SJCRH30 (cell line): ENCODE measurements at places on chromosomes 11 and 22. TPM values are rescaled to one million over a fixed set of nuclear protein-coding genes. Genes with fewer than 3 reads are reported as not detected.

SCGB1C1 gene
- total RNA-seq, result not detected in 2 replicates

RASL10A gene
- total RNA-seq, result 4.1 and 4.3 TPM in 2 replicates

CLMP gene
- 16.1 and 17.3 TPM in 2 replicates for total RNA-seq

ACRV1 gene
- total RNA-seq, result 0.08 and 0.14 TPM in 2 replicates

SCGB1D4 gene
- not detected in 2 replicates for total RNA-seq

OR52H1 gene
- total RNA-seq, result not detected in 2 replicates

SLCO2B1 gene
- 0.20 and 0.73 TPM in 2 replicates for total RNA-seq

OR4A47 gene
- total RNA-seq, result not detected in 2 replicates

DNA sequence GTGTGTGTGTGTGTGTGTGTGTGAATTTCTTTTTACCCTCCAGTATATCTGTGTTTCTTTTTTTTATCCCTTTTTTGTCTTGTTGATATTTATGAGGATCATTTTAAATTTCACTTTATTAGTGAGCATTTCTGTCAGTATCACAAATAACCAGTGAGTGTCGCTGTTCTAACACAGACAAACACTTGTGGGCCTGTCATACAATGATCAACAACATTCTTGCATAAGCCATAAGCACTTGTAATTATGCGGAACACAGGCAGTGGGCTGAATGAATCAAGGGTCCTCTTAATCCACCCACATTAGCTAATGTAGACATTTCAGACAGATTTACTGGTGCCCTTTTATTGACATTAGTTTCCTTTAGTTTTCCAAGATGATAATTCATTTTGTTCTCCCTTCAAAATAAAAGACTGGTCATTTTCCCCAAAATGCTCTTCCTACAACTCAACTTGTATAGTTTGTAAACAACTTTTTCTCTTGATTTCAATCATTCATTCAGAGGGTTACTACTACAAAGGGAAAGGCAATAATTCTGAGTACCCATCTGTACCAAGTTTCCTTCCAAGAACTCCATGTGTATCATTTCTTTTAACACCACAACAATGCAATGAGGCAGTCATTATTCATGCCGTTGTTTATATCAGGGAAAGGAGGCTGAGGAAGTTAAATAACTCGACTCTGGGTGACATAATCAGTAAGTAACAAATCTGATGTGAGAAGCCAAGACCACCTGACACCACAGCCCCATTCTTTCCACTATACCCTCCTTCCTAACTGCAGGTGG is 34.5 kb upstream of the ANO3 start:
- H3K27ac ChIP-seq, result no peak overlapping the region
- no peaks in the 10 kb centered on the region for H3K36me3 ChIP-seq
- H3K27me3 ChIP-seq, result no peaks in the 10 kb centered on the region
- peak; percentile 23 for DNase-seq

DNA sequence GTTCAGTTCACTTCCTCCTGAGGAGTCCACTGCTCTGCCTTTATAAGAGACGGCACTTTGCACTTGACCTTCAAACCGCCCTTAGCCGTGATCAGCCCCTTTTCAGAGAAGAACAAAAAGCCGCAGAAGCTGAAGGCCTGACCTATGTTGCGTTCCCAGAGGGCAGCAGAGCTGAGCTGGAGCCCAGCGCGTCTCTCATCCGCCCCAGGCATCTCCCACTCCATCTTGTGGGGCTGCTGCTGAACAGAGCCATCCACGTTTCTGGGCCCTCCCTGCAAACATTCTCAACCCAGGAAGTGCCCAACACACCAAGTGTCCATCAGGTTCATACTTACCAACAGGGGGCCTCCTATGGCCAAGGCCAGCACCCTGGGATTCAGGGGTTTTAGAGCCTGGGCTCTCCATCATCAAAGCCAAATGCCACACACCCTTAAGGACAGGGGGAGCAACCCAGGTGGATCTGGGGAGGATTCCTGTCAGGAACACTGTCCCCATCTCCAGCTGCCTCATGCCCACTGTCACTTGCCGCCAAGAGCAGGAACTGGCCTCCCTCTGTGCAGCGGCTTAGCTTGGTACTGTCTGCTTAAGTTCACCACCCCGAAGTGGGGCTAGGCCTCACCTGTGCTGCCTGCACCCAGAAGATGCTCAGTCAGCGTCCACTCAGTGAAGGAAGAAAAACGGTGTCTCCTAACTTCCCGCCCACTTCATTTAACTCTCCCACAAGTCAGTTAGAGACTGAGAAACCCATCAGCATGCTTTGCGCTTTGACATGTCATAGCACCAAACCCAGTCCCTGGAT is 16.0 kb upstream of the EFCAB6 start:
- peaks cover 14% of the 10 kb centered on the region for H3K27me3 ChIP-seq
- H3K27ac ChIP-seq, result no peak overlapping the region
- H3K4me1 ChIP-seq, result no peaks in the 10 kb centered on the region
- H3K36me3 ChIP-seq, result no peaks in the 10 kb centered on the region

DNA sequence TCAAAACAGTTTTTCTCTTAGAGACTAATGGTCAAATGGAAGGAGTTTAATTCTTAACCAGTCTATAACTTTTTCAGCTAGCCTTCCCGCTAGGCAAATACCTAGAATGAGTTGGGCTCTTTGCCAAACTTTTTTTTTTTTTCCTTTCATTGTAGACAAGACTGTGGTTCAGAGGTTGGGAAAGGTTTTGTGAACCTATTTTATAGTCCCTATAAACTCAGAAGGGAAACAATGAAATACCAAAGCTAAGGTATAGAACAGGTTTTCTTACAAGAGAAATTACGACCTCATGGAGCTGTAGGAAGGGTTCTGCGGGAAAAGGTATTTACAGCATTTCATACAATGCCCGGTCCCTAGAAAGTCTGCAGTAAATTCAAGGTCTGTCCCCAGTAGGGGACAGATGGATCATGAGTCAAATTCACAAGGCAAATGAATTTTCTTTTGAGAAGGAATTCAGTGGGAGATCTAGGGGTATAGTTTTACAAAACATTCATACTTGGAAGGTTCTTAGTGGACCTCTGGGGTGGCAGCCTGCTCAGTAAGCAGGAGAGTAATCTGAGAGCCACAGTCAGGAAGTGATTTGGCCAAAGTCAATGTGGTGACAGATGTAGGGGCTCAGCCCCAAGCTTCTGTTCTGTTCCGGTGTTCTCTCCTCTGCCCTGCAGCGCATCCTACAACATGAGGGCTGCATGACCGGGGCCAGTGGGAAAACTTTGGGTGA is 146.8 kb downstream of the DBX1 start:
- peaks cover 62% of the 10 kb centered on the region for H3K4me1 ChIP-seq
- H3K27ac ChIP-seq, result peak overlapping the region; percentile 73
- H3K36me3 ChIP-seq, result no peaks in the 10 kb centered on the region
- peak; percentile 80 for DNase-seq

DNA sequence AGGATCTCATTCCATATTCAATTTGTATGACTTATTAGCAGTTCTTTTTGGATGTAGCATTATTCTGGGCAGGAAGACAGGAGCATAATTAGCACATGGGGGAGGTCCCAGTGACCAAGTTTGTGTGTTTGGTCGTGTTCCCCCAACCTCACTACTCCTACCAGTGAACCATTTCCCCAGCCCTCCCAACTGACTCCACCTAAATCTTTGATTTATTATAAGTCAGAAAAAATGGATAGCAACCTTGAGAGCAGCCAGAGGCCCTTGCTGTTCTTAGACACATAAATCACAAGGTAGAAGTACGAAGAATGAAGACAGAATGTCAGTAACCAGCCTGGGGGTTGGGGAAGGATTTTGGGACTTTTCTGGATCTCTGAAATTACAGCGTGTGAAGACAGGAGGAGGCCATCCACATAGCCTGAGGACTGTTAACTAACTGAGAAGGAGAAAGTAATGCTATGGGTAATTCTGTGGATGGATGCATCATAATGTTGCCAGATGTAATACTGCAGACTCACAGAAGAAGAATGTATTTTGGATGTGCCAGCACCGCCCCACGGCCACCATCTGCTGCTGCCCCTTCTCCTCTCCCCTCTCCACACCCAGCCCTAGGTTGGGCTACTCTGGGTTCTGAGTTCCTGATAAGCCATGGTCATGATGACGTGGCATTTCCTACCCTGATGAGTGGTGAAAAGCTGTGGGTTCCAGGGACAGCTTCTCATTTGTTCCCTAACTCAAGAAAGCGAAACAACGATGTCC is 124.3 kb upstream of the TTC12 start:
- H3K27me3 ChIP-seq, result no peaks in the 10 kb centered on the region
- no peak overlapping the region for H3K27ac ChIP-seq
- H3K4me1 ChIP-seq, result peaks cover 15% of the 10 kb centered on the region
- DNase-seq, result no peak
- H3K4me3 ChIP-seq, result no peak overlapping the region
- H3K36me3 ChIP-seq, result no peaks in the 10 kb centered on the region

- H3K4me1 ChIP-seq, result no peaks in the 10 kb centered on the region
- no peaks in the 10 kb centered on the region for H3K36me3 ChIP-seq
- no peak overlapping the region for H3K27ac ChIP-seq
- no peak overlapping the region for H3K4me3 ChIP-seq
- no peak for DNase-seq
- H3K27me3 ChIP-seq, result no peaks in the 10 kb centered on the region
These were observed 5.0 kb downstream of the HEPACAM start for GRCh38 chr11:124930799-124931198.

DNA sequence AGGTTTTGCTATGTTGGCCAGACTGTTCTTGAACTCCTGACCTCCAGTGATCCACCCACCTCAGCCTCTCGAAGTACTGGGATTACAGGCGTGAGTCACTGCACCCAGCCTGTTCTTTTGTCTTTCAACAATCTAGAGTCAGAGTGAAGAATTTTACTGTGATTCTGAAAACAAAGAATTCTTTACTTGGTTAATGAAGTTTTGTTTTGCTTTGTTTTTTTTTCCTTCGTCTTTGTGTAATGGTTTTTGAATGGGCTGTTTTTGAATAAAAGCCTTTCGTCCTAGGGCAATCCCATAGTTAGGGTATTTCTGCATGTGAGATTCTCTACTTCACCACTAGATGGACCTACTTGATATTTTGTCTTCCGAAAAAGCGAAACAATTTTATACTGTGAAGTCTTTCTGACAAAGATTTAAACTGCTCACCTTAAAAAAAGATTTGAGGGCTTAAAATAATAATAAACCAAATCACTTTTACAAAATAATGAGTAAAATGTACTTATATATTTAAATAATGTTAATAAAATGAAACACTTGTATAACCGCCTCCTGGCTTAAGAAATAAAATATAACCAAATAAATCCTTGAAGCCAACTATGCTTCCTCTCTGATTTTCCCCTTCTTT is 43.4 kb upstream of the SC5D start:
- H3K27me3 ChIP-seq, result no peaks in the 10 kb centered on the region
- H3K36me3 ChIP-seq, result no peaks in the 10 kb centered on the region
- no peak overlapping the region for H3K4me3 ChIP-seq
- peak; percentile 55 for DNase-seq
- H3K4me1 ChIP-seq, result no peaks in the 10 kb centered on the region; the same call in 1 of the 2 replicates
- H3K27ac ChIP-seq, result no peak overlapping the region

- no peak overlapping the region for H3K4me3 ChIP-seq
- no peaks in the 10 kb centered on the region for H3K36me3 ChIP-seq
- peaks cover 7% of the 10 kb centered on the region; the same call in 1 of the 2 replicates for H3K4me1 ChIP-seq
- H3K27me3 ChIP-seq, result no peaks in the 10 kb centered on the region
These were observed 60.5 kb upstream of the ARHGAP32 start for GRCh38 chr11:129252621-129253020.

GRCh38 chr11:2507212-2507901 is 62.5 kb downstream of the KCNQ1 start:
- H3K27me3 ChIP-seq, result 0 out of 2 replicates have a peak, but pooled peaks cover 2% of the 10 kb centered on the region
- H3K4me3 ChIP-seq, result no peak overlapping the region
- no peaks in the 10 kb centered on the region for H3K4me1 ChIP-seq
- H3K27ac ChIP-seq, result no peak overlapping the region

DNA sequence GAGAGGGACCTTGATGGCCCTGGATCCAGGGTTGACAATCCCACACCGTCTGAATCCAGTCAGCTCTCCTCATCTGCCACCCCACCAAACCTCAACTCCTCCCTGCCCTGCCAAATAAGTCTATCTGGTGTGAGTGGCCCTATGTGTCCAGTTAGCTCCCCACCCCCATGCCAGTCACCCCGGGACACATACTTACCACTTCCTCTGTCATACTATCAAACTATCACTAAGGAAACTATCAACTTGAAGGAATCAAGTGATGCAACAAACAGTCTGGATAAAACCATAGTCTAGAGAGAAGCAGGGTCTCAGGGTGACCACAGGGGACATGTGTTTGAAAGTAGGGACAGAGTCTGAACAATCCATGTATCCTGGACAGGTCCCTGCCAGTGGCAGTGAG is 13.2 kb upstream of the CSF2RB start:
- H3K27ac ChIP-seq, result no peak overlapping the region
- no peaks in the 10 kb centered on the region for H3K36me3 ChIP-seq
- H3K4me3 ChIP-seq, result no peak overlapping the region
- DNase-seq, result no peak
- no peaks in the 10 kb centered on the region for H3K27me3 ChIP-seq
- H3K4me1 ChIP-seq, result no peaks in the 10 kb centered on the region

GRCh38 chr22:19590696-19591095 is 66.5 kb upstream of the CLDN5 start:
- DNase-seq, result no peak
- H3K27me3 ChIP-seq, result no peaks in the 10 kb centered on the region
- no peaks in the 10 kb centered on the region for H3K4me1 ChIP-seq

DNA sequence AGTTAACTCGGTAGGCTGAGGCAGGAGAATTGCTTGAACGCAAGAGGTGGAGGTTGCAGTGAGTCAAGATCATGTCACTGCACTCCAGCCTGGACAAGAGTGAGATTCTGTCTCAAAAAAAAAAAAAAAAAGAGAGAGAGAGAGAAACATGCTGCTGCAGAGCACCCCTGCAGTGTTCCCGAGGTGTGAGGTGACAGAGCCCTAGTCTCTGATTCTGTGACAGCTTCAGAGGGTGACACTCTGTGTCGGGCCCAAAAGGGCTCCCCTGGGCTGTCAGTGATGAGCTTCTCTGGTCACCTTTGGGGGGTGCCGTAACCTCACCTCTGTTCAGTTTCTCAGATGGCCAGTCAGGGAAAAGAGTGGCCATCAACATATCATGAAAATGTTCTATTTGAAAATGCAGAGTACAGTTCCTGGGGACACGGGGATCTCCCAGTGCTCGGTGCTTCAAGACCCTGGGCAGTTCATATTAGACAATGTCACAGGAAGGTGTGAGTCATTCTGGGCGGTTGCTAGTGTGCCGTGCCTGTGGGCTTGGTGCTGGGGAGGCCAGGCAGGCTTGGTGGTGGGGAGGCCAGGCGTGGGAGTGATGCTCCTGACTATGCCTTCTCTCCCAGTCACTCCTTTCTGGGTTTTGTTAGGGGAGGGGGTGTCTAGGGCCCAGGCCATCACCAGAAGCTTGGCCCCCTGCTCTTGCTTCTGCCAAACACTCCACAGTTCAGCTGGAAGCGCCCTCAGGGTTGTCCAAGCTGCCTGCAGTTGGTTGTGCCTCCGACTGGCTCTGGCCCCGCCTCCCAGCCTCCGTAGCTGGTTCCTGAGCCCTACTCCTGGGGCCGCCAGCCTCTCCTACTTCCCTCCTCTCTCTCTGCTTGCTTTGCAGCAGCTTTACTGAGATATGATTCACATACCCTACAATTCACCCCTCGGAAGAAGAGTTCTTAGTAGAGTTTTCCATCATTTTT is 52.5 kb upstream of the CLDN5 start:
- H3K4me3 ChIP-seq, result no peak overlapping the region
- no peaks in the 10 kb centered on the region for H3K27me3 ChIP-seq
- peaks cover 9% of the 10 kb centered on the region for H3K4me1 ChIP-seq

GRCh38 chr22:48884786-48885185 is 942.9 kb downstream of the BRD1 start:
- H3K27ac ChIP-seq, result no peak overlapping the region
- H3K27me3 ChIP-seq, result peaks cover 21% of the 10 kb centered on the region
- no peak for DNase-seq
- no peaks in the 10 kb centered on the region for H3K36me3 ChIP-seq

GRCh38 chr11:47991266-47991830 is 11.0 kb downstream of the PTPRJ start:
- no peak overlapping the region for H3K27ac ChIP-seq
- DNase-seq, result no peak
- H3K4me1 ChIP-seq, result no peaks in the 10 kb centered on the region
- no peaks in the 10 kb centered on the region; the same call in 1 of the 2 replicates for H3K27me3 ChIP-seq
- H3K36me3 ChIP-seq, result no peaks in the 10 kb centered on the region
